HFFc6 (cell line): ENCODE measurements at places on chromosomes 16 and 17. TPM values are rescaled to one million over a fixed set of nuclear protein-coding genes. Genes with fewer than 3 reads are reported as not detected.

- no peak for DNase-seq
These were observed 20.0 kb downstream of the ACSF3 start for GRCh38 chr16:89113661-89114060.

- no peak for DNase-seq
These were observed 2.1 kb downstream of the KRT10 start for GRCh38 chr17:40820228-40820838.

DNA sequence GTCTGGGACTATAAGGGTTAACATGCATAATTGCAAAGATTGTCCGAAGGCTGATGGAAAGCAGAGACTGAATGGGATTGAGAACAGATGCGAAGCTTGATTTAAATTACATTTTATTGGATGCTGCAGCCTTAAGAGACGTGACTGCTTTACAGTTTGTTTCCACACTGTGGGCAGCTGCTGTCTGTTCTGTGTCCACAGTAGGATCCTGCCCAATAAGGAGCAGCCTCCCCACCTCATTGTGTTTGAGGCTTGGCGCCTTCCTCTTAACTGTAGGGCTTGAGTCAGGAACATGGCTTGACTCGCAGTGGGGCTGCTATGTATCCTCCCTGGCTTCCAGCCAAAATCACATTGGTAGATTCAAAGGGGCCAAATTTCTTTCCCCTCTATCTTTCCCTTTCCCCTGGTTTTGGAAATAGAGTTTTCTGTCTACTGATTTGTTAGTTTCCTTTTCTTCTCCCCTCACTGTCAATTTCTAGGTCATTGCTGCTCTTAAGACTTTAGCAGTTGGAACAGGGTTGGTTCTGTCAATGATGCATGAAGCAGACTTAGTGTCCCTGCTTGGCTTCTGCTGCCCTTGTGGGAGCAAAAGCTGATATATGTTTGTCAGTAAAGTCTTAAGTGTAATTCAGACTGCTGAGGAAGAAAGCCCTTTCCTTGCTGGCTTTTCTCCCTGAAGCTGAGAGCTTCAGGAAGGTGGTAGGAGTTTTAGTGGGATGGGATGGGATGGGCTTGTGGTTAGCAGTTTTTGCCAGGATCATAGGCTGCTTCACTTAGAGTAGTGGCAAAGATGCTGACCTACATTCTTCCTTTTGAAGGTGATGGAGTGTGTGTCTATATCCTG is 5.0 kb upstream of the RARA start:
- DNase-seq: no peak

DNA sequence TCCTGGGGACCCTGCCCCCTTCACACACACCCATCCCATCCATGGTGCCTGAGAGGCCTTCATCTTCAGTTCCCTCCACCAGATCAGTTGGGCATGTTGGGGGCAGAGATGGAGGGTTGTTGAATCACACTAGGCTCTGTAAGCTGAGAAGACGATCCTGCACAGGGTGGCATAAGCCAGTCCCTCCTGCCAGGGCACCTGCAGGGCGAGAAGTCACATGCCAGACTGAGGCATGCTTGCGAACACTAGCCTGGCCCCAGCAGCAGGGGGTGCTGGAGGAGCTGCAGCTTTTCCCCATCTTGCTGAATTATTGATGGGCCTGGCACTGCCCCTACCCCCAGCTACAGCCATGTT is 6.1 kb upstream of the TBX2 start:
- no peak for DNase-seq

The PLEKHH3 gene
- 16.4 to 21.3 TPM (median 18.6 TPM) in 3 replicates for total RNA-seq

The BAIAP2 gene
- total RNA-seq: 30.8 and 41.1 TPM in 2 replicates
